Naive thymus-derived CD8-positive, alpha-beta T cell (primary cell): ENCODE measurements at places on chromosomes 5 and 9. TPM values are rescaled to one million over a fixed set of nuclear protein-coding genes. Genes with fewer than 3 reads are reported as not detected.
A peak's percentile ranks its signal among the peaks of the same experiment; 100 is the strongest.

DNA sequence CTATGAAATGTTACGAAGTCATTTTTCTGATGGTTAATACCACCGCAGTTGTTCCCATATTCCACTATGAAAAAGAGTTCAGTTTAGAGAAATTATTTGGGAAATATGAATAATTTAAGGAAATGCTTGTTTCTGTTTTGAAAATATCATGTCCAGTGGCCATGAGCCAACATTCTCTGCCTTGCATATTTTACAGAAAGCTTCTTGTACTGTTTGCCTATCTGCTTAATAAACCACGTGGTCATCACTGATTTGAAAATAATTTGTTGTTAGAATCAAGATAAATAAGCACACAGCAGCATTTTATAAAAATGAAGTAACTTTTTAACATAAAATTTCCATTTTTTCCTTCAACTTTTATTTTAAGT lies 381.5 kb upstream of the CDH18 start:
- DNase-seq, result no peak

- DNase-seq, result peak; percentile 71
Measured at GRCh38 chr5:181261320-181262049, 542 bp upstream of the TRIM52 start.

- no peak for DNase-seq
Measured at GRCh38 chr5:110329955-110330525, 396.4 kb downstream of the TMEM232 start.

GRCh38 chr5:118076490-118076889 lies 911.9 kb downstream of the DTWD2 start:
- no peak for DNase-seq

DNA sequence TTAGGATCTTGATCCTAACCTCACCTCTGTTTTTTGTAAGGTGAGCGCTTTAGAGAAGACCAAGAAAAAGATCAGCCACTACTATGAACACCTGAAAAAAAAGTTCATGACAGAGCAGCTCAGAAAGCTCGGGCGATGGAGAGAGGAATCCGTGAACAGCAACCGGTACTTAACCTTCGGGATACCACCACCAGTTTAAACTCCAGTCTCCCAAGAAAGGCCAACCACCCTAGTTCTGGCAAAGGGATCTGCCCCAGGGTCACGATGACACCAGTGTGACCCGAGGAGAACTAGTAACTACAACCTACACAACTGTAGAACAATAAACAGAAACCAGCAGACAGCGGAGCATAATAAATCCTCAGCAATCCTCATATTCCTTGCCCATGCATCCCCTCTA lies 8.5 kb downstream of the C5orf52 start:
- no peak for DNase-seq

DNA sequence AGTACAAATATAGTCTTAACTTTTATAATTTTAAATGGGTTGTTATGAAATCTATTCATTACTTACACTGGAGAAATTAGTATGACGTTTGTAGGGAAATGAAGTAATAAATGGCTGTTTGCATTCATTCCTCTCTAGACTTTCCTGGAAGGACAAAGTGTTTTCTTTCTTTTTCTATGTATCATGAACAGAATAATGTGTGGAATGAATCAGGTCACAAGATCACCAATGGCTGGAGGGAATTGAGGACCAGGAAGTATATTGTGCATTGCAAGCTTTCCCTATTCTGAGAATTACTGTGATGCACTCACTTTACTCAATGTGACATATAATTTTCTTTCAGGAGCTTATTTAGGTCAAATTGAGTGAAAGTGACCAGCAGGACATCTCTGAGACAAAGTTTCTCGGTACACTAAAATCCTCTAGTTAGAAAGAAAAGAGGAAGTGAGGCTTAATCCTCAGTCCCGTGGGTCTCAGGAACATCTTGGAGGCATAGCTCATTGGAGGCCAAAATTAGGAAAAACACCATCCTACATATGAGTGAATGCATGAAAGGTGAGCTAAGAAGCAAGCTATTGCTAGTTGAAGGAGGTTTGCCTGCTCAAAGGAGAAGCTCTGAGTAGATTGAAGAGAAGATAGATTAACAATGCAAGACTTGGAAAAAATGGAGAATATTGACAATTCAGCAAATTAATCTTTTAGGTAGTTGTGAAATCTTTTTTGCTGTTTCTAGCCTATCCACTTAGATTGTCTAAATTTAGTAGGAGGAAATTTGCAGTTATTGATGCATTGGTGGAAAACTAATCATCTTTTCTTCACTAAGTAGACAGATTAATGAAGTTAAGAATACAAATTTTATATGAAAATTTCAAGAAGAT lies 28.0 kb downstream of the ERAP2 start:
- no peak for DNase-seq

GRCh38 chr5:72268753-72269410 lies 51.2 kb downstream of the MRPS27 start:
- peak; percentile 61 for DNase-seq

DNA sequence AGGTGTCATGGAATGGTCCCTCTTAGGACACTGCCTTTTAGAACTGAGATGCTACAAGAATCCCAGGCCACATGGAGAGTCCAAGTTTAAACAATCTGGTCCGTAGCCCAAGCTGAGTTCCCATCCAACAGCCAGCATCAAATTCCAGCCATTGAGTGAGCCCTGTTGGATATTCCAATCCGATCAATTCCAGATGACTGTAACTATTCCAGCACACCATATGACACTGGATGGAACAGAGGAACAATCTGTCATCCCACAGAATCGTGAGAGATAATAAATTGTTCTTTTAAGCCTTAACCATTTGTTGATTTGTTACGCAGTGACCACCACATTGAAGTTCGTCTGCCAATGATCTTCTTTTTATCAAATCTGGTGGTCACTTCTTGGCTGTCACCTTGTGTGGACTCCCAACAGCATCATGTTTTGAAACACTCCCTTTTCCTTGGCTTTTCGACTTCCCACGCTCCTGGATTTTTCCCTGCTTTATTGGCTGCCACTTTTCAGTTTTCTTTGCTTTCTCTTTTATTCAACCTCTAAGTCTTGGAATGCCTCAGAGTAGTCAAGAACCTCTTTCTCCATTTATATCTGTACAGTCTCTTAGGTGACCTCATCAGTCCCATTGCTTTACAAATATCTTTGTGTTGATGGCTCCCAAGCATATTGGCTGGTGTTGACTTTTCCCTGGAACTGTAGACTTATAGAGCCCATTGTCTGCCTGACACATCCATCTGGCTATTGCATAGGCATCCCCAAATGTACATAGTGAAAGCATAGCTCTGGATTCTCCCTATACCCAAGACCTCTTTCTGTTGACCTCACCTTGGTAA lies 46.1 kb downstream of the TNFSF15 start:
- no peak for DNase-seq

DNA sequence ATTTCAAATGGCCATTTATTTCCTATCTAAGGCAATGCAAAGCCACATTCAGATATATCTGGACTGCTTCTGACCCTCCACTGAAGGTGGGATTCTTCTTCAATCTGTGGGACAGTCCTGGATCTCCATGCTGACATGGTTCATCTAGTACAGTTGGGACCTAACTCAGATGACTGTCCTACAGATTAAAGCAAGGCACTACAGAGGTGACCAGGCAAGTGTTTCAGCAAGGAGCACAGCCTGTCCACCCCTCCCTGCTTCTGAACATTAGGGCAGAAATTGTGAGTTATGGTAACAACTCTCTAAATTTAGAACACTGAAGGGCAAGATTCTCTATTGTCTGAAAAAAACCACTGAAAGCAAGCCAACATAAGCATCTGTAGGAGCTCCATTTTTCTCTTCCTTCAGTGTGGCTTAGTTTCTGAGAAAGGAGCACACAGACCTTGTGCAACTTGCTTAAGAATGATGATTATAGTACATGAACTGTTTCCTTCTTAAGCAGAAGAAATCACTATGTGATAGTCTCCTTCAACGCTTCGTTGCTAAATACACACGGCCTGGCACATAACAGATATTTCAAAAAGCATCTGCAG lies 62.9 kb upstream of the BARX1 start:
- no peak for DNase-seq

- no peak for DNase-seq
Measured at GRCh38 chr5:1366514-1366913, 21.6 kb upstream of the CLPTM1L start.

DNA sequence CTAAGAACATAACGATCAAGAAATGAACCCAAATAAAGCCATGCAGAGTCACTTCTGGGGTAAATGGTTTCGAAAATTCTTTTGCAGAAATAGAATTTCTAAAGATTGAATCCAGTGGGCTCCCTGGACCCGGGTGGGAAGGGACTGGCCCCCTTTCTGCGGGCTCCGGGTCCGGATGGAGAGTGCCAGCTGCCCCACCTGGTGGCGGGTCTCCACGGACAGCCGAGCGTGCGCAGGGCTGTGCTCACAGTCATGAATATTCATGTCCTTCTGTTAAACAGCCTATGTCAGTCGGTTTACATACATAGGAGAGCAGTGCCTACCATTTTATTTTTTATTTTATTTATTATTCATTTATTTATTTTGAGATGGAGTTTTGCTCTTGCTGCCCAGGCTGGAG lies 4.7 kb upstream of the PPP1R26 start:
- no peak for DNase-seq

DNA sequence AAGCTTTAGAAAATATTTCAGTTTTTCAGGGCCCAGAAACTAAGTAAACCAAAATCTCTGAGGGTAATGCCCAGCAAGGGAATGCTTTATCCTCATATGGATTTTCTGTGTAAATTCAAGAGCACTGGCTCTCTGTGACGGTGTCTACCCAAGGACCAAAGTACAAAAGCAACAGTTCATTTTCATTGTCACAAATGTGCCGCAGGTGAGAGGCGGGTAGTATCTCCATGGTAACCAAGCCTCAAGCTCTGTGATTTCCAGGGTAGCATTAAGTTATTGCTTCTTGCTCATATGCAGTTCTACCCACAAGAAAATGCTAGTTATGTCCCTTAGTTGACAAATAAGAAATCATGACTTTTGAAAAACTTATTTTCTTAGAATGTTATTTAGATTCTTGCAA lies 164.3 kb downstream of the MTRR start:
- no peak for DNase-seq

DNA sequence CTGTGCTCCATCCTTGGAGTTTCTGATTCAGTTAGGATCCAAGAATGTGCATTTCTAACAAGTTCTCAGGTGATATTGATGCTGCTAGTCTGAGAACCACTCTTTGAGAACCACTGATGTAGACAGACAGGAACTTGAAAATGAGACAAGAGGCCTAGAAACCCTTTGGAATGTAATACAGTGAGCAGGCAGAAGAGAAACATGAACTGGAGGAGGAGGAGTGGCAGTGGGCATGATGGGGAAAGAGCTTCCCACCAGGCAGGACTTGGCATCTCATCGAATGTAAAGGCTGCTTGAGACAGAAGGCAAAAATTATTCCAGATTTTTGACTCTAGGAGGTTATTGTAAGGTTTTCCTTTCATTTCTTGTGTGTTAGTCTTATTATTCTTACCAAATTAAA lies 295.8 kb upstream of the SGCD start:
- DNase-seq, result no peak

- DNase-seq, result no peak
Measured at GRCh38 chr9:84310883-84311282, 29.7 kb downstream of the SLC28A3 start.

GRCh38 chr9:116566677-116567488 lies 120.2 kb upstream of the TRIM32 start:
- DNase-seq, result no peak

- DNase-seq, result no peak
Measured at GRCh38 chr9:112867275-112867991, 23.2 kb downstream of the SLC46A2 start.

DNA sequence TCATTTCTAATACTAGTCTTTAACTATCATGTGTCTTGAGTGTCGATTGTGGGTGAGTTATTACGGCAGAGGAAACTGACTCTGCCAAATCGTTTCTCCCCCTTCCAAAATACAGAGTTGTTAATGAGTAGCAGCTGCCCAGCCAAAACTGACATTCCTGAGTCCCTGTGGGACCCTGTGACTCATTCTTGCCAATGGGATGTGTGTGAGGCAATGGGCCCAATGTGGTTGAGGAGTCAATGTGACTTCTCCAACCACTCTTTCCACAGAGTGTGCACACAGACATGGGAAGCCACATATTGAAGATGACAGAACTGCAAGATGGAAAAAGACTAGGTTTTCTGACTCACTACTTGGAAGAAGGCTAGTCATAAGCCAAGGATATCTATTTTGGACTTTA lies 434.7 kb downstream of the DTWD2 start:
- no peak for DNase-seq

DNA sequence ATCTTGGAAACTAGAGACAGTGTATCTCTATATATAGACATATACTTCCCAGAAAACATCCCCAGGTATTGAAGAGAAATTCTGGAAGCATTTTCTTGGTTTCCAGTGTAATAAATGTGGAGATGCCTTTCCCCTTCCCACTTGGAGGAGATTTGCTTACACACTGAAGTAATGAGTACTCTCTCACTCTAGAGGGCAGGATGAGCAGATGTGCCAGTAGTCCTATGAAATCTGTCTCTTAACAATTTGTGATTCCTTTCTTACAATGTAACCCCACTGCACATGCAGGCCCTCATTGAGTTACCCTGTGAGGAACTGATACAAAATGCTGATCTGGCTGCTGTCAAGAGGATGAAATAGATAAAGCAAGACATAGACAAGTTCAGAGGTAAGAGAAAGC lies 567.2 kb downstream of the SLCO4C1 start:
- no peak for DNase-seq

DNA sequence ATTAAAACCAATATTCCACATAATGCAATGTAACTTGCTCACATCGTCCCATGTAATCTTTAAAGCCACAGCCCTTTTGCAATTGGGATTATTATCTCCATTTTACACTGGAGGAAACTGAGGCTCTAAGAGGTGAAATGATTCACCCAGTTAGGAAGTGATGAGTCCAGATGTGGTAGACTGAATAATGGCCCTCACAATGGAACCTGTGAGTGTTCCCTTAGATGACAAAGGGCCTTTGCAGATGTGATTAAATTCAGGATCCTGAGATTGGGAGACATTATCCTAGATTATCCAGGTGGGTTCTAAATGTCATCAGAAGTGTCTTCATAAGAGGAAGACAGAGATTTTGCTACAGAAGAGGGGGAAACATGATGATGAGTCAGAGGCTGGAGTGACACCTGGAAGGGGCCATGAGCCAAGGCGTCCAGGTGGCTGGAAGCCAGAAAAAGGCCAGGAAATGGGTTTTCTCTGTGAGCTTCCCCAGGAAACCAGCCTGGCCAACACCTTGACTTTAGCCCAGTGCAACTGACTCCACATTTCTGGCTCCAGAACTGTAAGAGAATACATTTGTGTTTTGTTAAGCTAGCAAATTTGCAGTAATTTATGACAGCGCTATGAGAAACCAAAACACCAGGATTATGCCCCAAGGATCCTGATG lies 139.1 kb downstream of the KCNIP1 start:
- no peak for DNase-seq

The SLC1A1 gene
- total RNA-seq, result not detected

The LEAP2 gene
- total RNA-seq, result 6.8 TPM

The GLRA1 gene
- total RNA-seq, result not detected

The LHX3 gene
- not detected for total RNA-seq

The SPATA6L gene
- total RNA-seq, result 5.8 TPM

The NMUR2 gene
- total RNA-seq, result not detected

The SUB1 gene
- total RNA-seq, result 194 TPM
